ENCODE measurements at places on chromosomes 2 and 18.

DNA sequence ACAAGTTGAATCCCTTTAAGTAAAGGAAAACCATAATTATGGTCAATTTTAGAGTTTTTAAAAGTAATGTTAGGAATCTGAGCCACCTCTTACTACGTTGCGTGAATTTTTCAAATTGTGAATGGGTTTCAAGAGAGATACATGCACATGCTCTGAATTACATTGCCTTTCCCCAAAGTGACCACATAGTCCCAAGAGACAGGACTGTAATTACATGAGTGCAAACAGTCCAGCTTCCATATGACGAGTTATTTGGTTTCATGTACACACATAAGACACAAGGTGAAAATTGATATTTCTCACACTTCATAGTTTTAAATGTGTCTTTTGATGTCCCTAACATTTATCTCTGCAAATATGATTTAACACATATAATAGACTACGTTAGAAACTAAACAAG is 850.8 kb downstream of the LRP1B start:
- no peak for DNase-seq

- no peak for DNase-seq
Observed at GRCh38 chr2:64145119-64145518, 899 bp upstream of the PELI1 start.

GRCh38 chr2:11855064-11855760 is 108.8 kb downstream of the LPIN1 start:
- no peak for DNase-seq

GRCh38 chr18:5057386-5058348 is 139.4 kb downstream of the AKAIN1 start:
- peak; percentile 56 for DNase-seq

DNA sequence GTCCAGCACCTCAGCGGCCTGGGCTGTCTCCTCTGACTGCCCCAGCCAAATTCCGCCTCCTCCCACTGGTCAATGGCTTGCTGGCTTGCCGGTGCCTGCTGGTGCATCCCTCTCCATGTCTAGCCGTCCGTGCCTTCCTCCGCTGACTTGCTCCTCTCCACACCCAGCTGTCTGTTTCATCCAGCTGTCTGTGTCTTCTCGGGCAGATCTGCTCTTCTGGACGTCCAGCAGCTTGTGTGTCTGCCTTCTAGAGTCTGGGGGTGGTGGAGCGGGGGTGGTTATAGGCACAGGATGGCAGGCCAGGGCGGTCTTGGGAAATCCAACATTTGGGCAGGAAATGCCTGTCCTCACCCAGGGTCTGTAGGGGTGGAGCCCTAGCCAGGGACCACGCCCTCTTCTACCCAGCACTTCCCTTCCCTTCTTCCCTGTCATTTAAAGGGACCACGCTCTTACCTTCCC is 369.2 kb downstream of the GALNT13 start:
- no peak for DNase-seq

- no peak for DNase-seq
Observed at GRCh38 chr2:141062443-141062842, 1068.4 kb downstream of the LRP1B start.
